Skeletal muscle cell (primary cell): ENCODE measurements at places on chromosomes 3 and 15.

DNA sequence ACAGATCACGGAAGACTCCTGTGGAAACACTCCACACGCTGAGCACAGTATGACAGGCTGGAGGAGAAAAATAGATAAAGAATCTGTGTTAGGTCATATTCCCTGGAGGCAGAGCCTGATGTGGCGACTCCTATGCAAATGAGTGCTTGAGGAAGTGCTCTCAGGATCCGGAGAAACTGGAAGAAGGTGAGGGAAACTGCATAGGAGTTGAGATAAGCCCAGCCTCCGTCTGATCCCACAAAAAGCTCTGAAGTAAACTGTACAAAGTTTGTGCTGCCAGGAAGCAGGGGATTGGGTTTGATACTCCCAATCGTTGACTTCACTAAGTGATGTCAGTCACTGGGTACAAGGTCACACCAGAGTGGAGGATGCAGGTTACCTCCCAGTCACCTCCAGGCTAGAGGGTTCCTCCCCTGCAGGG lies 33.4 kb downstream of the OSBPL10 start:
- DNase-seq = no peak

GRCh38 chr15:89848970-89849292 lies 34.3 kb upstream of the ANPEP start:
- DNase-seq = no peak

DNA sequence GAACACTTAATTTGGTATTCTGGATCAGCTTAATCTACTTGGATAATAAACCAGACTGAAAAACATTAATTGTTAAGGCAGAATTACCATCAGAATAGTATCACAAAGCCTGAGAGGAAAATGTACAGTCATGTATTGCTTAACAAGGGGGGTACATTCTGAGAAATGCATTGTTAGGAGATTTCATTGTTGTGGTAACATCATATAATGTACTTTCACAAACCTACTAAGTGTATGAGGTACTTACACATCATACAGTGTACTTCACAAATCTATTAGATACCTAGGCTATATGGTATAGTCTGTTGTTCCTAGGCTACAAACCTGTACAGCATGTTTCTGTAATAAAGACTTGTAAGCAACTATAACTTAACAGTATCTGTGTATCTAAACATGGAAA lies 68.2 kb downstream of the NBEAL2 start:
- no peak for DNase-seq

DNA sequence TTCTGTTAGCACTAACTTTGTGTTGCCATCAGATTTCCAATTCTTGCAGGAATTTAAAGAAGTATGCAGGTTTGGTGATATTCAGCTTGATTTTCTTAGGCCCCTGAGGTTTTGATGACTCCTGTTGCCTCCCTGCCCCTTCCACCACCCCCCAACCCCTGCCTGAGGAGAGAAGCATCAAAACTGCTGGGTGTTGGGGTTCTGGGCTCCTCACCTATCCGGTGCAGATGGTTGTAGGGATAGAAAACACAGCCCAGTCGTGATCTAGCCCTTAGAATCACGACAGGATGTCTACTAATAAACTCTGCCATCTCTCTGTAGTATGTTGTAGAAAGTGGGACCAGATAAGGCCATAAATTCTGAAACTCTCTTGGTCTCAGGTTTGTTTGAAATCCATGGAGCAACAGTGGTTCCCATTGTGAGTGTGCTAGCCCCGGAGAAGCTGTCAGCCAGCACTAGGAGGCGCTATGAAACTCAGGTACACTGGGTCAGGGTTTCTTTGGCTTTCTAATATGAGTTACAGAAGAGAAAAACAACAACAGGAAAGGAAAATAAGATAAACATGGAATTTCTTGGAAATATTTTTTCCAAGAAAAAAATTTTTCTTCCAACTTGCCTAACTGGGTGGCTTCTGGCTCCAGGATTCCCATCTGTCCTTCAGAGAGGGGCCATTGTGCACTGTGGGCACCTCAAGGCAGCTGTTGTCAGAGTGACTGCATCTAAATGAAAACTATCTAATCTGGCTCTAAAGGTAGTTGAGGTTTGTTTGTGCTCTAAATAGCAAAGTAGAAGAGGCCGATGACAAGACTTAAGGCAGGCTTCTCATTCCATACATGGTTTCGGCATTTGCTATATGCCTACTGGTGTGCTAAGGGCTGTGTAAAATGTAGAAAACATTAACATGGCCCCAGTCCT lies 8.7 kb downstream of the SRP14 start:
- no peak for DNase-seq

DNA sequence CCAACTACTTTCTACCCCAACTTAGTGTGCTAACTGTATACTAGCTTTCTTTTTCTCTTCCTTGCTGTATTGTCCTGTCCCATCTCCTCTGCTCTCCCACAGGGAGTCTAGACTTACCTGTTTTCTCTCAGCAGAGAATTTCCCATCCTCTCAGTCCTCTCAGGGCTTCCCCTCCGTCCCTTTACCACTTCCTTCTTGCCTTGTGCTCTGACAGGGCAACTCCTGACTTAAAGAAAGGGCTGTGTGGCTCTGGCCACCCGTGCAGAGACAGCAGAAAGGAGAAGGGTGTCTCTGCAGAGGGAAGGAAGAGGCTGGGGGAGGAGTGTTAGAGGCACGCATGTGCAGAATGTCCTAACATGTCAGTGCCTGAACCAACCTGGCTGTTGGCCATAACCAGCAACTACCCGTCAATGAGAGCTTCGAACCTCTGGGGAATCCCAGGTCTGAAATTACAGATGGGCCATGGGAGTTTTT lies at the start of gene GCSAM:
GCSAM (minus strand) TSS at position 274 of the 474 bp plus-strand sequence; CDS start at position 146, 128 bp downstream.
- no peak for DNase-seq

- DNase-seq = no peak
Observed at GRCh38 chr3:52387481-52387880, 57.4 kb downstream of the SEMA3G start.

GRCh38 chr15:83516935-83517334 lies 69.8 kb downstream of the SH3GL3 start:
- no peak for DNase-seq

- DNase-seq = no peak
Observed at GRCh38 chr3:182139627-182140357, 428.1 kb downstream of the SOX2 start.

DNA sequence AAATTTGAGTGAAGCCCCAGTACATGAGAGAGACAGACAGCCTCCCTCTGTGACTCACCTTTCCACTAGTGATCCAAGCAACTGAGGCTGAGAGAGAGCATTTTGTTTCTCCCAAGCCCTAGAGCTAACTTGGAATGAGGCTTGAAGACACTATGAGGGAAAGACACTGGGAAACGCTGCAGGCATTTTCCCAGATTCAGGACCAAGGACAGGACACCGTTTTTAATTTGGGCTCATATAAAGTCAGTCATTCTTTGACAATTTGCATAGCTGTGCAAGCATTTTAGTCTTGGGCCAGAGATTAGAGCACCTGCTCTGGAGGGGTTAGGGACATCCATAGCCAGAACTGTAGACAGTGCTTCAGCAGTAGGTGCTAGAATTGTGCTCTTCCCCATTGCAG lies 249.0 kb downstream of the AGBL1 start:
- DNase-seq = no peak

- no peak for DNase-seq
Observed at GRCh38 chr3:188860147-188860546, 311.6 kb upstream of the TPRG1 start.

DNA sequence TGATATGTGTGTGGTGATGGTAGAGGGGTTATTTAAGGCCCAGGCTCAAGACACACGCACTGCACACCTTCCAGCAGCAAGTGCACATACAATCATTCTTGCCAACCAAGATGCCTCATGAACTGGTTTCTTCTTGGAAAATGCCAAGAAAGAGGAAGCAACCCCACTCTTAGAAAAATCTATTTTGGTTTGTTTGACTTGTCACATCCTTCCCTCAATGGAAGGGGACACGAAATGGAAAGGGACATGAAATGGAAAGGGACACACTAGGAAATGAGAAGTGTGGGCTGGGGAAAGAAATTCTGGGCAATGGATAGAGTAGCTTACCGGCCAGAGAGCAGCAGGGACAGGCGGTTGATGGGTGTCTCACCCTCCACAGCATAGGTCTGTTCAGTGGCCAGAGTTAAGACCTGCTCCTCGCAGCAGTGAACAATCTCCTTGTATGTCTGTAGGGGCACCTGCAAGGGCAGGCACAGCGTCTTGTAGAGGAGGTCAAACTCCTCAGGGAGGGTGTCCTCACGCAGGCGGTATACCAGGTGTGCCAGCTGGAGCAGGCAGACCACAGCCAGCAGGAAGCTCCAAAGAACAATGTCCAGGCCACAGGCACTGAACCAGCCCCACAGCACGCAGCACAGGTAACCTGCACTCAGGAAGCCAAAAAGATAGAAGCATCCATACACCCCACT lies 640 bp downstream of the POPDC2 start:
- no peak for DNase-seq

- no peak for DNase-seq
Observed at GRCh38 chr3:129032716-129033115, 27.9 kb upstream of the GP9 start.

GRCh38 chr3:35641920-35642527 lies 2.7 kb downstream of the ARPP21 start:
- DNase-seq = no peak
